PC-9 (cell line): ENCODE measurements at places on chromosomes 5 and 9. TPM values are rescaled to one million over a fixed set of nuclear protein-coding genes. Genes with fewer than 3 reads are reported as not detected.
A peak's percentile ranks its signal among the peaks of the same experiment; 100 is the strongest.

DNA sequence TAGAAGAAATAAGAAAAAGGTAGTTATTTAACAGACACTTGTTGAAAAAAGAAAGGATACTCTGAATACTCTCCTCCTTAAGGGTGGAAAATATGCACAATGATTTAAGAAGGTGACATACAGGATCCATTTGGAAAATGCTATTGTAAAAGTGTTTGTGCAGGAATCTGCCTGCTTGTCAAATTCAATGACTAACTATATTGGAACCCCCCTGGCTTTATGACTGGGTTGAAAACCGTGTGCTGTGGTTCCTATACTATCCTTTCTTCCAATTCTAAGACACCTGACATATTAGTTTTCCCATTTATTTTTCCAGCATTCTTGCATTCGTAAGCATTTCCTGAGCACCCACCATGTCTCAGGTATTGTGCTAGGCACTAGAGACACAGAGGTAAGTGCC, 220.0 kb downstream of the GLIS3 start:
- DNase-seq: no peak

Gene CDH6
- not detected in 2 replicates for total RNA-seq

GRCh38 chr9:115209601-115210306, 91.8 kb upstream of the TNC start:
- peak; percentile 58 for DNase-seq

DNA sequence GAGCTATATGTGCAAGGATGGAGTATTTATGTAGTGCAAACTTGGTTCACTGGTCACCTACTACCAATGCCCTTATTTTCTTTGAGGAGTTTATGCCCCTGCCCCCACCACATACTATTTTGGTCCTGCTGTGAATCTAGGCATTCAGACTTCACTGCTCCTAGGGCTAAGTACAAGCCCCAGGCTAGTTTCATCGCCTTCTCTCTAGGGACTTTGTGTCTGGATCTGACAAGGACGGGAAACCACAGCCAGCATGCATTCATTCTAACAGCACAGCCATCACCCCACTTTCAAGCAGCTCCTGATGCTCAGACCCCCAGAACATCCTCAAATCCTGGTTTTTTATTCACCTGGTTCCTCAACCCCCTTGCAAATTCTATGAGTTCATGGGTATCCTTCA, 56.8 kb downstream of the DRD1 start:
- DNase-seq: no peak

DNA sequence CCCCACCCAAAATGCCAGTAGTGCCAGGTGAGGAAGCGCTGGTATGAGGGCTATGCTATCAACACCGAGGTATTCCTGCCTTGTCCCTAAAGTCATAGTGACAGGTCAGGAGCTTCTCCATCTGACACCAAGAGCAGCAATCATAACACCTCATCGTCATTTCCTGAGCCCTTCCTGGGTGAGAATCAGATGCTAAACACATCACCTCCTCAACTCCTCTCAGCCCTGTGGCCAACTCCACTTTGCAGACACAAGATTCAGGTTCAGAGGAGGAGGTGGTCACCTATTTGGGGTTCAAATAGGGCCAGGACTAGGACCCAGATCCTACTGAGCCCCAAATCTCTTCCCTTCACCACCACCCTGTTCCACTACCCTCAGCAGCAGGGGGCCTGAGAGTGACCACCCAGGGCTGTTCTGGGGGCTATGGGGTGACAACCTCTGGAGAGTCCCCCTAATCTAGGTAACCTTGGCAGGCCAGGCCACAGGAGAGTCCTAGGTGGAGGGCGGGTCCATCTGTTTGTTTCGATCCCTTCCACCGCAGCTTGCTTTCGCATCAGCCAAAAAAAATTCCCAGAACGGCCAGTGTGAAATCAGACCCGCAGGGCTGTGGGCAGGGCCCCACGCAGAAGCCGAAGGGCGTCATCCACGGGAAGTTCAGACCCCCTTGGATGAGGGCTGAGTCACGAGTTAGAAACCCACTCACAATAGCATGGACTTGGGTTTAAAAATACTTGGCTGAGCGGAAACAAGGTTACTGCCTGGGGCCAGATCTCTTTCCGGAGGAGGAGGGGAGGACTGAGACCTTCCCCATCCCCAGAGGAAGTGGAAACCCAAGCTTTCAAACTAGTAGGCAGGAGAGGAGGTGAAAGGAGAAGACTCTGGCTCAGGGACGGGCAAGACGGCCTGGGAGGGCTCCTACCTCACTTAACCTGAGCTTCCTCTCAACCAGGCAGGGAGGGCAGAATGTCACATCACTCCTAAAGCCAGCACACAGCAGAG, 8.7 kb downstream of the STK10 start:
- no peak for DNase-seq
